Stimulated activated CD8-positive, alpha-beta memory T cell treated with anti-CD3 and anti-CD28 coated beads, Interleukin-12 subunit alpha, Interleukin-12 subunit beta, amount 100 ng/mL, for 1 hour (primary cell): ENCODE measurements at places on chromosomes 16 and 17.

DNA sequence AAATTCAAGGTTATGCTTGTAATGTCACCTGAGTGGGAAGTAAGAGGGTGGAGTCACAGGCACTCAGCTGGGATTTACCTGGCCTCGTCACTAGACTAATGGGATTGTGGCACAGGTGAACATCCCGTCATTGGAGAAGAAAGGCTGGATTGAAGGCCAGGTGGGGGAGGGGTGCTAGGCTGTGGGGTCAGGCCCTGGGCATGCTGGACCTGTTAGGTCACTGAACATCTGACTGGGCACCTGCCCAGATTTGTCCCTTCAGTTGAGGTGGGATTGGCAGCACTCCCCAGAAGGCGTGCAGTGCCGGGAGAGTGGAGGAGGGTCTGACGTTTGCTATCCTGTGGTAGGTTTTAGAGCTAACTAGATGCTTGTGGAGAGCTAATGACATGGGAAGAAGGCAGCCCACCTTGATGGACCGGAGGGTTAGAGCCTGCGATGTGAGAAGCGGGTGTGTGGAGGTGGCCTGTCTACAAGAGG lies 161.5 kb upstream of the ZNF267 start:
- DNase-seq = no peak

DNA sequence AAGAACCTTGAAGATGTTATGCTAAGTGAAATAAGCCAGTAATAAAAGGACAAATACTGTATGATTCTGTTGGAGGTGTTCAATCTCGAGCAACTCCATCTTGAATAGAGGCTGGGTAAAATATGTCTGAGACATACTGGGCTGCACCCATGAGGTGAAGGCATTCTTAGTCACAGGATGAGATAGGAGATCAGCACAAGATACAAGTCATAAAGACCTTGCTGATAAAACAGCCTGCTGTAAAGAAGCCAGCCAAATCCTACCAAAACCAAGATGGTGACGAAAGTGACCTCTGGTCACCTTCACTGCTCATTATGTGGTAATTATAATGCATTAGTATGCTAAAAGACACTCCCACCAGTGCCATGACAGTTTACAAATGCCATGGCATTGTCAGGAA lies 98.1 kb downstream of the RGS9 start:
- DNase-seq = no peak

DNA sequence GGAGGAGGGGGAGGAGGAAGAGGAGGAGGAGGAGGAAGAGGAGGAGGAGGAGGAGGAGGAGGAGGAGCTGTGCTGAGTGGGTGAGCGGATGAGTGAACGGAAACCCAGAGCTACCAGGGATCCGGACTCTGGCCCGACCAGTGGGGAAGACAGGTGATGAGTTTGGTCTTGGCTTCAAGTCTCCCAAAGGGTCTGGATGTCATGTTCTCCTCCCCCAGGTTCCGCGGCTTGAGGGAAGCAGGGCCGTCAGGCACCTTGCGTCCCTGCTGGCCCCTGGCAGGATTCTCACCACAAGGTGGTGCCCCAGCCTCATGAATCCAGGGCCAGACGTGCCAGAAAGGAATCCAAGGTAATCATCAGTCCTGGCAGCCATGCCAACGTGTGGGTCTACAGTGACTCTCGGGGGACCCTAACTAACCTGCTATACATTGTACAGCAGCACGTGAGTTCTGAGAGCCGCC lies 13.5 kb upstream of the ABAT start:
- DNase-seq = no peak

DNA sequence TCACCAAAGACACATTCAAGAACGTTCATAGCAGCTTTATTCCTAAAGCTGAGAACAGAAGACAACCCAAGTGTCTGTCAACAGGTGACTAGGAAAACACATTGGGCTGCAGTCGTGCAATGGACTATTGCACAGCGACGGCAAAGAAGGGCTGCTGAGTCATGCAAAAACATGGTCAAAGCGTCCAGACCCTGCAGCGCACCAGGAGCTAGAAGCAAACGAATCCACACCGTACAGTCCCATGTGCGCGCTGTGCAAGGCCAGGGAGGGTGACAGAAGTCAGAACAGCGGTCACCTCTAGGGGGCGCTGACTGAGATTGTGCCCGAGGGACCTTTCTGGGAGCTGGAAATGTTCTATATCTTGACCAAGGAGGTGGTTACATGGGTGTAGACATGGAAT lies 266.4 kb downstream of the MAF start:
- no peak for DNase-seq

DNA sequence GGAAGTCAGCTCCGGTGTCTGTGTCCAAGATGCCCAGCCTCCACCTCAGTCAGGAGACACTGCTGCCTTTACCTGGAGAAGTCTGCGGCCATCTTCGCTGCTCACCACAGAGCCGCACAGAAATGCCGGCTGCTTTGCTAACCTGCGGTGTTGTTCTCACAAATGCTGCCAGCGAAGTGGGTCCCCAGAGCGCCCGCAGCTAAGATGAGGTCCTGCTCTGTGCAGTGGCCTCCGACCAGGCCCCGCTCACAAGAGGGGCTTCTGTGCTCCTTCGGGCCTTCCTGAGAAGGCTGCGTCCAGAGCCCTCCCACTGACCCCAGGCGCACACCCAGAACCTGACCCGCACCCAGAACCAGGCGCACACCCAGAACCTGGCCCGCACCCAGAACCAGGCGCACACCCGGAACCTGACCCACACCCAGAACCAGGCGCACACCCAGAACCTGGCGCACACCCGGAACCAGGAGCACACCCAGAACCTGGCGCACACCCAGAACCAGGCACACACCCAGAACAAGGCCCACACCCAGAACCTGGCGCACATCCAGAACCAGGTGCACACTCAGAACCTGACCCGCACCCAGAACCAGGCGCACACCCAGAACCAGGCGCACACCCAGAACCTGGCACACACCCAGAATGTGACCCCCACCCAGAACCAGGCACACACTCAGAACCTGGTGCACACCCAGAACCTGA lies 51.5 kb upstream of the FASN start:
- no peak for DNase-seq

GRCh38 chr17:42248351-42249179 lies 27.6 kb downstream of the STAT5B start:
- peak; percentile 62 for DNase-seq

DNA sequence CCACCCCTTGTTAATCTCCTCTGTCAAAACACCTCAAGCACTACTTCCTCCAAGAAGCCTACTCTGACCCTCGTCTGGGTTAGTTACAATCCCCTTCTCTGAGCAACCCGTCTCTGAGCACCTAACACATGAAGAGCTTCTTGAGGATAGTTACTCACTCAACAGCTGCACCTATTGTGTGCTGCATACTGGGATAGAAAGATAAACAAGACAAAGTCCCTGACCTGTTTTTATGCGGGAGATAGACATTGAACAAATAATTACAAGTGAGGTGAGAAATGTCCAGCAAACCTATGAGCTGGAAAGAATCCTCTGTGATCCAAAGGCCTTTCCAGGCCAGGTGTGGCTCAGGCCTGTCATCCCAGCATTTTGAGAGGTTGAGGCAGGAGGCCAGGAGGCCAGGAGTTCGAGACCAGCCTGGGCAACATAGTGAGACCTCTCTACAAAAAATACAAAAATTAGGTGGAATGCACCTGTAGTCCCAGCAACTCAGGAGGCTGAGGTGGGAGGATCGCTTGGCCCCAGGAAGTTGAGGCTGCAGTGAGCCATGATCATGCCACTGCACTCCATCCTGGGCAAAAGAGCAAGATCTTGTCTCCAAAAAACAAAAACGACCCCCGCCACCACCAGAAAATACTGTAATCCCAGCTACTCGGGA lies 5.5 kb upstream of the ZNF771 start:
- DNase-seq = no peak

DNA sequence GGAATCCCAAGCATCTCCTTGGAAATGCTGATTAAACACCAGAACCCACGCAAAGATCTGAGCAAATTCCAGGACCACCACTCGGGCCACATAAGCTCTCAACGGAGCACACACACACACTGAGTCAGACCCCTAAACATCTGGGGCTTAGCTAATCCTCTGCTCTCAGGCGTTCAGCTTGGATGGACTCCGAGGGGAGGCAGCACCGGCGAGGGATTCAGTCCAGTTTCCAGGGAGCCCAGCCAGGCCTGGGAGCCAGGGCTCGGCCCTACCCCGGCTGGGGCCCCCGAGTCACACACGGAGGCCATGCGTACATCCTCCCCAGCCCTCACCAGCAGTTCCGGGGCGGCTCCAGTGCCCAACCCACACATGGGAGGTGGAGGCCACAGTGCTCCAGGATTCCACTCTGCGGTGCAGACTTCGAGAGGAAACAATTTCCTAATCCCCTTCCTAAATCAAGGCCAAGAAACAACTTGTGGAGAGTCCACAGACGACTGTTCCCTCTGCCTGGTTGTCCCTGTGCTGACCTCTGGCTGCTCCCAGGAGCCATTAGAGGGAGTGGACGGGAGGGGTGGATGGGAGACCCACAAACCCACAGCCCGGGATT lies 70.5 kb downstream of the GAS7 start:
- no peak for DNase-seq

GRCh38 chr16:57564571-57565270 lies 22.3 kb downstream of the ADGRG5 start:
- no peak for DNase-seq

- peak; percentile 53 for DNase-seq
Observed at GRCh38 chr16:23803591-23804123, 32.1 kb upstream of the PRKCB start.

GRCh38 chr16:31127182-31127581 lies 8.3 kb downstream of the PRSS8 start:
- no peak for DNase-seq

GRCh38 chr17:73064084-73064938 lies 28.2 kb downstream of the SLC39A11 start:
- no peak for DNase-seq

- no peak for DNase-seq
Observed at GRCh38 chr17:27808628-27809027, 8.3 kb upstream of the NOS2 start.

DNA sequence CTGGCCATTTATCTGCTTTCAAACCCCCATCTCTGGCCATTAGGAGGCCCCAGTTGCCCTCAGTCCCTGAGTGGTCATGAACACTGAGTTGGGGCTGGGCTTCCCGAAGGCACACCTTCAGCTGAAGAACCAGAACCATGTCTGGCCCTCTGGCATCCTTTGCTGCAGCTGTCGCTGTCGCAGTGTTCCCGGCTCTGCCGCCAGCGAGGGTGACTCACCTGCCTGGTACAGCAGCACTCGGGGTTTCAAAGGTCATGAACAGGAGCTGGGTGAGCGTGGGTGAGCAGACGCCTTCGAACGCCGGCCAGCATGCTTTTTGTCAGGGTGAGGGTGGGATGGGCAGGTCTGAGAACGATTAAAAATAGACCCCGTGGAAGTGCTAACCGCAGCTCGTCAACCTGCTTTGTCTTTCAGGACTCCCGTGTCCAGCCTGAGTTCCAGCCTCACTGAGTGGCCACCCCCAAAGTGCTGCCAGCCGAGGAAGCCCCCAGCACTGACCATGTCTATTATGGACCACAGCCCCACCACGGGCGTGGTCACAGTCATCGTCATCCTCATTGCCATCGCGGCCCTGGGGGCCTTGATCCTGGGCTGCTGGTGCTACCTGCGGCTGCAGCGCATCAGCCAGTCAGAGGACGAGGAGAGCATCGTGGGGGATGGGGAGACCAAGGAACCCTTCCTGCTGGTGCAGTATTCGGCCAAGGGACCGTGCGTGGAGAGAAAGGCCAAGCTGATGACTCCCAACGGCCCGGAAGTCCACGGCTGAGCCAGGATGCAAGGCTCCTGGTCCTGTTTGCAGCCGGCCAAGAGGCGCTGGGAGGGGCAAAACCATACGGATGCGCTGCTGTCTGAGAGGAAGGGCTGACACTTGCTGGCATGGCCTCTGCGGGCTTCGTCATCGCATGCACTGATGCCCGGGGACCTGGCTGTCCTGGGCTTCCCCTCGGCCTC lies 7.6 kb downstream of the SNN start:
- no peak for DNase-seq

DNA sequence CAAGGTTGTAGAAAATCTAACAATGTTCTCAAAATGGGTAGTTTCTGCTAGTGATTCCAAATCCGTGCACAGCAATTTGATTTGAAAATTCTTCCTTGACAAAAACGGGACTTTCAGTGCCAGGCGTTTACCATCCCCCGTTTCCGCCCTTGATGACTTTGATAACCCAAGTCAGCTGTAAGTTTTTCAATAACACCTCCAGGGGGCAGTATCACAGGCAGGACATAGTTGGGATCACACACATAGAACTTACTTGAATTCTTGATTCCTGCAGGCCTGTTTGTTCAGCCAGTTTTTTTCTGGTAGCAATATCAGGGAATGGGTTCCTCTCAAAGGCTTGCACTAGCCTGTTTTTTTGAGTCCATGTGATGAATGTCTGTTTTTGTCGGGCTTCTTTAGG lies 5.6 kb downstream of the DUXB start:
- no peak for DNase-seq

DNA sequence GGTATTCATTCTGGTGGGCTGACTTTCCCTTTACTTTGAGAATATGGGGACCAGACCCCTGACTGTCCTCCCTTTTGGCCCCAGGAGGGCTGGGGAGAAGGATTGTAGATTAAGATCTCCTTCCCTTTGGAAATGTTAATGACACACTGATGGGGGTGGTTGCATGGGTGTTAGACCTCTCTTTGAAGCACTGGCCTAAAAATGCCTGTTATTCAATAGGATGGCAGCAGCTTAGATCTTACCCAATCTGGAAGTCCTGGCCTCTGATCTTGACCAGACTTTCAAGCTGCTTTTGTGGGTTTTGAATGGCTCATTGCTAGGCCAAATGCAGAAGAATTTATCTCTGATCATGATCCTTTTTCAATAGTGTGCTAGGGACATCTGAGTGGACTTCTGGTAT lies 25.7 kb downstream of the MAP3K3 start:
- no peak for DNase-seq

DNA sequence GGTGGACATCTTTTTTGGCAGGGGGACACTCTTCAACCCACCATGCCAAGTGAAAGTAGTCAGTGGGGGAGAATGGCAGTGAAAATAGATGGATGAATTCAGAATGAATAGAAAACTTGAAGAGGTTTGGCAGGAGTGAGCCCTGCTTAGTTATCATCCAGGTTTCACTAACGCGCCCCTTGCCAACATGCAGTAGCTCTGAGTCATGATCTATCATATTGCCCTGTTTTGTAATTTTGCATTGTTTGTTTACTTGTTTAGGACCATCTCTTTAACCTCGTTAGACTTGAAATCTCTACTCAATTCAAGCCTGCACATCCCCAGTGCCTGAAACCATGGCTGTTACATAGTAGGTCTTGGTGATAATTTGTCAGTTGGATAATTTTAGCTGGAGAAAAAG lies 116.7 kb downstream of the RBFOX1 start:
- DNase-seq = no peak

DNA sequence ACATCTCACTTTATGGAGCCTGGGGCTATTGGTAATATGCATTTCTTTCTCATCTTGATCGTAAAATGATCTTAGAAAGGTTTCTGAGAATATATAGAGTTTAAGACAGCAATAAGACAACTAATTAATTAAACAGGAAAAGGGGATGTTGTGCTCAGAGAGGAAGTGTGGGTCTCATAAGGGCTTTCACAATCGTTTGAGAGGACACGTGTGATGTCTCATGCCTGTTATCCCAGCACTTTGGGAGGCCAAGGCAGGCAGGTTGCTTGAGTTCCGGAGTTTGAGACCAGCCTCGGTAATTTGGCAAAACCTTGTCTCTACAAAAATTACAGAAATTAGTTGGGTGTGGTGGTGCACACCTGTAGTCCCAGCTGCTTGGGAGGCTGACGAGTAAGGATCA lies 295.6 kb downstream of the WWOX start:
- no peak for DNase-seq

GRCh38 chr16:6967796-6968320 lies 364.8 kb upstream of the RBFOX1 start:
- no peak for DNase-seq

GRCh38 chr17:10716218-10716617 lies 13.6 kb downstream of the TMEM220 start:
- DNase-seq = no peak
